K562 (cell line): ENCODE measurements at places on chromosomes 6 and 20.

DNA sequence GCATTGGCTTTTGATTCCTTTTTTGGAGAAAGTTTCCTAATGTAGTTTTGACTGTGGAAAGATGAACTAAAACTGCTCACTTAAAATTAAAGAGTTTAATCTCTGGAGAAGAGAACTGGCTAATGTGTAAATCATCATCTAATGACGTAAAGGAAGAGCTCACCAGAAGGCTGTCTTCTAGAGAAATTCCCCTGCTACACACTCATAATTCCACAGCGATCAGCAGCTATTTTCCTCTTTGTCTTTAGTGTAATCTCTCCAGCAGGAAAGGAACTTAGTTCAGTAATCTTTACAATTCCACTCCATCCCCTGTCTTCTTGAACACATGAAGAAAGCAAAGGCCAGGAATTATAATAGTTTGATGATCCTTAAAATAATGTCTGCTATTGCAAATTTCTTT is 15.8 kb downstream of the SPTLC3 start:
- no peak for DNase-seq

DNA sequence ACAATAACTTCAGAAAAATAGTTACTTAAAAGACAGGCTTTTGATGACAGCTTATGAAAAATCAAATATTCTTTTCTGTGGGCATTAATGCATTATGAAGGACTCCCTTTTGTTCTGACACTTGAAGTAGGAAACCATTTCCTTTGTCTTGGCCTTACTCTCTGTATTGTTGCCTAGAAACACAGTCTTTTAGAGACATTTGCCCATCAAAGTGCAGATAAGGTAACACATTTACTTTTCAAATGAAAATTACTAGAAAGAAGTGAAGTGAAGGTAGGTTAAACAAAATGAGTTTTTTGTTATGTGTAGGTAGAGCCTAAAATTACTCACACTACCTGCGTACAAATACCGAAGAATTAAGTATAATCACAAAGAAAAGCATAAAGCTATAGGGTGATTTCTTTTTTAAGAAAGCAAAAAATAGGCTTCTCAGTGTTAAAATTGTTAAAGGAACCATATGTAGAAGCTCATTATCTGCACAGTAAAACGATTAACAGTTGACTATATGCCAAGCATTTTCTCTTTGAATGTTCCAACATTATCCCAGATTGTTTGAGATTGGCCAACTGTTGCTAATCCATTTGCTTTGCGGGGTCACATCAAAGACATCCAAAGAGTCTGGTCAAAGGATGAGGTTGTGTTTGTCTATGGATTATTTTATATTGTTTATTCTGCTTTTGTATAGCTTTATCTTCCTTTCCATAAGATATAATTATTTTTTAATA is 542.0 kb upstream of the RNF217 start:
- DNase-seq: no peak

DNA sequence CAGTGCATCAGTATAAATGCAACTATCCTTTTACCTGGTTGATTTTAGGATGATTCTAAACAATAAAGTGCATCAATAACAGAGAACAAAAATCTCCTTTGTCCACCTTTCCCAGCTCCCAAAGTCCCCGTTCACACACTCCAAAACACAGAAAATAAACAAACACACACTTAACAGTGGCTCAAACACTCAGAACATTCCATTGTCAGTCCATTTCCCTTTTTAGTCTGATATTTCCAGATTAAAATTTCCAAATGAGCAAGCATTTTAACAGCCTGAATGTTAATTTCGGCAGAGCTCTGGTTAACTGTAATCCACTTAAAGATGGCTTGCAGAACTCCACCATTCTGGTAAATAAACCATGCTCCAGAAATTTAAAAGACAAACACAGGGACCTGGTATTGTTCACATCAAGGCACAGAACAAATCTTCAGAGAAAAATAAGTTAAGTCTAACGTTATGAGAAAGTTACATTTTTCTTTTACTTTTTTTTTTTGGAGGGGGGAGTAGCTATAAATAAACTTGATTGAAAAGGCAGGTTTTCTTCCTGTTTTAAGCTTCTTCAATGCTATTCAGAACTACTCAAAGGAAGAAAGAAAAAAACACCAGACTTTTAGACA is 100.8 kb downstream of the DST start:
- DNase-seq: no peak

- no peak for DNase-seq
Measured at GRCh38 chr20:38136421-38137245, 28.4 kb downstream of the TGM2 start.

DNA sequence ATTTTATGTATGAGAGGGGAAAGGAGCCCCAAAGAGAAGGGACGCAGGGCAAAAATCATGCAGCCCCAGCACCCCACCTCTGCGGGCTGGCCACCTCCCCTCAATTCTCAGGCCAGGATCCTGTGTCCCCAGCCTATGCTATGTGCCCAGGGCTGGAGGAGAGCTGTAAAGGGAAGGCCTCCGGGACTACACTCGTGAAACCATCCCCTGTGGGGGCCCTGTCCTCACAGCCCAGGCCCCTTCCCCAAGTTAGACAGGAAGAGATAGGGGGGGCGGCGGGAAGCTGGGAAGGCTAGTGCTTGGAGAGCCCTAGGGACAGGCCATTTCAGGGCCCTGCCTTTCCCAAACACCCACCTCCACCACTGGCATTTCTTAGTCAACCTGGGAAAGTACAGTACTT is 1.4 kb upstream of the COL11A2 start:
- DNase-seq: no peak

- DNase-seq: no peak
Measured at GRCh38 chr6:164095056-164095455, 680.5 kb downstream of the QKI start.

GRCh38 chr20:46343975-46344357 is 35.7 kb upstream of the CDH22 start:
- DNase-seq: no peak

DNA sequence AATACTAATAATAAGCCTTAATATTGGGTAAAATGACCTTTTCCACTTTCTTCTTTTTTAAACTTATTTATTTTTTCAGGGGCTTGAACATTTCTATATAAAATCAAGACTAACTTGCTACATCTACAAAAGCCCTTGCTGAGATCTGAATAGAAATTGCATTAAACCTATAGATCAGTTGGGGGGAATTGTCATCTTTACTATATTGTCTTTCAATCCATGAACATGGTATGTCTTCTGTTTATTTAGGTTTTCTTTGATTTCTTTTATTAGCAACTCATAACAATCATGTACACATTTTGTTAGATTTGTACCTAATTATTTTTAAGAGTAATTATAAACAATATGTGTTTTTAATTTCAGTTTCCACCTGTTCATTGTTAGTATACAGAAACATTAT is 96.4 kb upstream of the SLC22A23 start:
- no peak for DNase-seq

DNA sequence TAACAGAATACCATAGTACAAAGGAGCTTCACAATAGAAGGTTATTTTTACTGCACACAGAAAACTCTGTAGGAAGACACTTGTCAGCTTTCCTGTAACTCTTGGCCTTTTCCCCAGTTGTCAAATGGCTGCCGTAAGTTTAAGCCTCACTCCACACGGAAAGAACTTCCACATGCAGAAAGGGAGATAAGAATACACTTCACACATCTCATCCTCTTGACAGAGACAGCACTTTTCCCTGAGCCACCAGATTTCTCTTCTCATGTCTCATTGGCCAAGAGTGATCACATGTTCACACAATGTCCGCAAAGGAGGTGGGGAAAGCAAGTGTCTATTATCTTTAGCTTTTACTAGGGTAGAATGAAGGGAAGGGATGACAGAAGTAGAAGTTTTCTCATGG is 540.7 kb downstream of the HAO1 start:
- DNase-seq: no peak

- DNase-seq: peak; percentile 82
Measured at GRCh38 chr20:760751-761417, 7.4 kb downstream of the SLC52A3 start.

GRCh38 chr20:9955646-9956045 is 79.1 kb upstream of the ANKEF1 start:
- DNase-seq: no peak

- no peak for DNase-seq
Measured at GRCh38 chr6:156544046-156544445, 233.1 kb upstream of the ARID1B start.

GRCh38 chr6:74939721-74940620 is 265.9 kb downstream of the COL12A1 start:
- no peak for DNase-seq

DNA sequence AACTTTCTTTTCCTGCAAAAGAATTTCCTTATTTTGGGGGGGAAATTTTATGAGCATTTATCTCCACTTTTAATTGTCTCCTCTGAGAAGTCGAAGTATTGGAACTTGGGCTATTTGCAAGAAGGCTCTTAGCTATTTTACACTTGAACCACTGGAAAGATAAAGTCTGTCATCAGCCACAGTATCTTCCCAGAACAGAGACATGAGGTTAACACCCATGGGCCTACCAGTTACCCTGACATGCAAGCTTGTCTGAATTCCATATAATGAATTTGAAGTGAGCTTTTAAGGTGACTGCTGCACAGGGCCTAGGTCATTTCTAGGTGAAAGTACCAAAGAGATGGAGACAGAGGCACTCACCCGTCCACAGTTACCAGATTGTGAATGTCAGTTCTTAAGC is 193.1 kb downstream of the SIM1 start:
- peak; percentile 12 for DNase-seq

DNA sequence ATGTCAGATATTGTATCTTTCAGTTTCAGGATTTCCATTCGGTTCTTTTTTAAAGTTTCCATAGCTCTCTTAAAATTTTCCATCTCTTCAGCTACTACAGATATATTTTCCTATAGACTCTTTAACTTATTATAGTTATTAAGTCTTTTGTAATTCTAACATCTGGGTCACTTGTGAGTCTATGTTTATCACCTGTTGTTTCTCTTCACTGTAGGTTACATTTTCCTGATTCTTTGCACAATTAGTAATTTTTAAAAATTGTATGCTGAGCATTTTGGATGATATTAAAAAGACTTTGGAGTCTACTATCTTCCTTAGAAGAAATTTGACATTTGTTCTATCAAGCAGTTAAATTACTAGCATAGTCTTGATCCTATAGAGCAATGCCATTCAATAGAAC is 140.7 kb downstream of the QRSL1 start:
- no peak for DNase-seq

GRCh38 chr6:160273196-160273595 is 14.6 kb upstream of the SLC22A2 start:
- no peak for DNase-seq

DNA sequence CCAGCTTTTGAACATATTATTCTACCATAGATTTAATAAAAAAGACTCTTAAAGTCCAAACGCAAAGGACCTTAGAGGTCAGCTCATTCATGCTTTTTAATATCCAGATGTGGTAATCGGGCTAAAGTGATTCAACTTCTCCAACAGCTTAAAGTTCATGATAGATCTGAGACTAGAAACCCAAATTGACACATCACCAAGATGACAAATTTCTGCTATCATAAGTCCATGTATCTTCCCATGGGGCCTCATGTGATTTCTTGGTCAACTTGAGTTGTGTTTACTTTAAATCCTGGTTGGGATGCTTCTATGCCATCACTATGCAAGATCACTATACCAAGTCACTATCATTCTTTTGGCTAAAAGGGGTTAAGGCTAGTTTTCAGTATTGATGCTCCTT is 56.0 kb downstream of the SLC24A3 start:
- DNase-seq: no peak
